EH (cell line): ENCODE measurements at places on chromosomes 5 and 9.

DNA sequence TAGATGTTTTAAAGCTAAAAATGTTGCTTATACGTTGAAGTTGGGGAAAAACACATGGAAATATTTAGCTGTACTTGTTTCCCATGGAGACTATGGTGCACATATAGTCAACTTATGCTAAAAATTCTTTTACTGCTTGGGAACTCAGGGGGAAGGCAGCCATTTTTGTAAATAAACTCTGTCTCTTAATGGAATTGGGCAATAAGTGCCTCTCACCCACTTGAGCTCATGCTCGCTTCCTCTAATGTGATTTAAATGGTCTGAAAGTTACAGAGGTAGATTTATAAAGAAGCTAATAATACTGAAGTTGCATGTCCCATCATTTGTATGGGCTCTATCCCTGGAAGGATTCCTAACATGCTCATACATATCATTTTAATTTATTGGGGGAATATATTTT, 523.8 kb downstream of the RASEF start:
- DNase-seq, result peak; percentile 2

- DNase-seq, result no peak
These were observed 453.1 kb upstream of the RGMB start for GRCh38 chr5:98320343-98320742.

- no peak for DNase-seq
These were observed 96.7 kb upstream of the SEMA6A start for GRCh38 chr5:116671211-116671736.

DNA sequence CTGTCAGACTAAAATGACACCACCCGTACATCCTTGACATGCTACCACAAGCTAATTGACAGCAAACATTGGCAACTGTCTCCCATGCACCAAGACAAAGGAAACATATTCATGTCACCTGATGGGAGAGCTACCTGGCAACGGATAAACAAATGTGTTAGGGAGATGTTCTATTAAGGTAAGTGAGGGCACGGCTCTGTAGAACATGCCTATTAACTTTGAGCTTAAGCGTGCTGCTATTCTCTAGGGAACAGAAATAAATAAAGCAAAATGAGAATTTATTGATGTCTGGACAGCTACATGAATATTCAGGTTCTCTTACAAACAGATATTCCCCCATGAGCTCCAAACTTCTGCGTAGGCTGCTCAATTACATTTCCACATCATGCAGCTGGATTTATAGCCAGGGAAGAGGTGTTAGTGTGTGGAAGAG, 361.4 kb upstream of the RFX3 start:
- DNase-seq, result no peak

DNA sequence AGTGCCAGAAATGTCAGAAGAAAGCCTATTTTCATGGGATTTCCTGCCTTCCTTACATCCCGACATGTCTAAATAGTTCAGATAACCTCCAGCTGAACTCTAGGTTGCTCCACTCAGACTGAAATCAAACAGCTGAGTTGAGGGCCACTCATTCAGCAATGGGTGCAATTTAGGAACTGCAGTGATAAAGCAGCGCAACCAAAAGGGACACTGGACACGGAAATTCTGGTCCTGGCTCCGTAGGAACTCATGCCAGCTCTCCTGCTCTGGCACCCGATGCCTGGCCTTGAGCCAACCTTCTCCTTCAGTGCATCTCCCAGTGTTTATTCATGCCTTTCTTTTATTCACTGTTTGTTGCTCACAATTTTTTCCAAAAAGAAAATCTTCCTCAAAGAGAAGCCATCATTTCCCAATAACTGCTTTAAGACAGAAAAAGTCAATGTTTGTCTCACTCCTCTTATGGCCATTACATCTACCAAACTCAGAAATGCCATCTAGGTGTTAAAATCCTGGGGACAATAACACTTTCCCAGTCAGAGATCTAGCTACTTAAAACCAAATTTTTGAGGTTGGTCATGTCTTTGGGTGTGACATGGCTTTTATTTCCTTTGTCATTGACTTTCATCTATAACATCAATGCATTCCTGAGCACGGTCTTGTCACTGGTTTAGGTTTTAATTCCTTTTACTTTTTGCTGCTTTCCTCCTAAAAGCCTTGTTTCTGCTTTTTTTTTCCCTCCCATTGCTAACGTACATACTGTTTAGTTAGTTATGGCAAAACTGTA, 126.9 kb downstream of the PDE4D start:
- no peak for DNase-seq

GRCh38 chr9:109499631-109500410, 1.7 kb upstream of the PTPN3 start:
- peak; percentile 38 for DNase-seq

GRCh38 chr5:107937651-107938355, 267.1 kb upstream of the EFNA5 start:
- no peak for DNase-seq

DNA sequence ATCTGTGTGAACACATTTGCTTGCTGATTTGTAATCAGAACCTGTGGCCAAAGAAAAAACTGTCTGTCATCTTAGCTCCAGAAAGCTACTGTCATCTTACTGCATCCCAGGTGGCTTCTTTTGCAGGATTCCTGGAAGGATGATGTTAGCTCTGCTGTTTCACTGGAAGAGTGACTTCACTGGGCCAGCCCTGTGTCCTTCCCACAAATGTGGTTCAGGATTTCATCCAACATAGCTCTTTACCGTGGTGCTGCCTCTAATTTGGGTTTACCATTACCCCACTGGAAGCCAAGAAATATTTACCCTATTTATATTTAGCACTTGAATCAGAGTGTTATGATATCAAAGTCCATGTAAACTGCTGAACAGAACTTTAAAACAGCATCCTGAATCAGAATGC, 501.0 kb downstream of the GADD45G start:
- no peak for DNase-seq

DNA sequence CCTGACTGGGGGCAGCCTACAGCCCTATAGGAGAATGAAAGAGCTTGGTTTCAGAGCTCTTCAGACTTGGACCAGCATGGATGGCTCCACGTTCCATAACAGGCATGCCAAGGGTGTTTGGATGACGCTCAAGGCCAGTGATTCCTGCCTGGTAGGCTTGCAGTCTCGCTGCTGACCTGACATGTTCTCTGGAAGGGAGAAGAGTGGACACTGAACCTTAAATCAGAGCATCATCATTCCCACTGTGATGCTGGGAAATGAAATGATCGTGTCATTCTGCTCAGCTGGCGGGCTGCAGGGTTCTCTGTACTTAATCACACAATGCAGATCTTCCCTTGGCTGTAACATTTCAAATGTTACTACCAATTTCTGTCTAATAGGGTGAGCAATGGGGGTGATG, 57.0 kb downstream of the CFAP90 start:
- no peak for DNase-seq

- peak; percentile 46 for DNase-seq
These were observed 51.9 kb downstream of the NEURL1B start for GRCh38 chr5:172692981-172693380.

GRCh38 chr9:113522858-113523257, 59.3 kb downstream of the RGS3 start:
- DNase-seq, result no peak

- DNase-seq, result no peak
These were observed 6.4 kb upstream of the SLC12A7 start for GRCh38 chr5:1118231-1118698.

GRCh38 chr5:99900302-99900852, 634.8 kb upstream of the FAM174A start:
- DNase-seq, result no peak

- DNase-seq, result peak; percentile 98
These were observed 146.2 kb downstream of the GOLPH3 start for GRCh38 chr5:32027717-32028458.

- DNase-seq, result peak; percentile 78
These were observed 34.6 kb upstream of the WDR38 start for GRCh38 chr9:124818431-124819281.

DNA sequence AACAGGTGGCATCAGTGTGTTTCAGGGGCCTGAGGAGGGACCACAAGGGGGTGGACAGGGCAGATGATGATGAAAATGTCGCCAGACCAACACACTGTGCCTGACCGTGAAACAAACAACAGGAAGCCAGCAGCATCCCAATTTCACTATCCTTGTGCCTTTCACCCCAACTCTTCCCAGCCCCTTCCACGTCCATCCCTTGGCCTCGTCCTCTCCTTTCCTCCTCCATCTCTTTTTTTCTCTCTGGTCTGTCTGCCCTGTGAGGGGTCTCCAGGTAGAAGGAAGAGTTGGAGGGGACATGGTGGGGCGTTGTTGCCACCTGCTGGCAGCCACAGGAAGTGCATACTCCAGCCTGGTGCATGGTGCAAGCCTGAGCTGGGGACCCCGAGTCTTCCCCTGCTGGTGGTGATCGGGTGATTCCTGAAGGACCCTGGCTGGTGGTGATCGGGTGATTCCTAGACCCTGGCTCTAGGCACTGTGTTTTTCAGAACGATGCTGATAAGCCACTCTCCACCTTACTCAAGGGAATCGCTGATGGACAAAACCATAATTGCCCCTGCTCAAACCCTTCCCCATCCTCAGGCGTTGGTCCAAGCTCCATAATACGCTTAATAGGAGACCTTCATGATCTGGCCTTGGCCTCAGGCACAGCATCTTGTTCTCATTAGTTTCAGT, 21.7 kb upstream of the NSD1 start:
- peak; percentile 43 for DNase-seq

DNA sequence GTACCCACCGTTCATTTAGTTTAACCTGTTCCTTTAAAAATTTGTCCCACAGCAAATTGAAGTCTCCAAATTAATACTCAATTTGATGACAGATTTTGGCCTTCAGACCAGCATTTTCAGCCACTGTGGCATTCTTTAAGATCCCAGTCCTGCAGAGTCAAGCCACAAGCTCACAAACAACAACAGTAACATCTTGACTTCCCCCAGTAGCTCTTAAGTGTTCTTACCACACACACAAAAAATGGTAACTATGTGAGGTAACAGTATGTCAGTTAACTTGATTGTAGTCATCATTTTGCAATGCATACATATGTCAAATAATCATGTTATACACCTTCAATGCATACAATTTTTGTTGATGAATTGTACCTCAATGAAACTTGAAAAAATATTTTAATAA, 247.9 kb downstream of the LURAP1L start:
- no peak for DNase-seq

- no peak for DNase-seq
These were observed 99.4 kb downstream of the TMEM215 start for GRCh38 chr9:32882705-32883104.

- peak; percentile 73 for DNase-seq
These were observed 29.8 kb downstream of the PIK3R1 start for GRCh38 chr5:68245319-68245718.

- no peak for DNase-seq
These were observed 84.6 kb upstream of the DNAH5 start for GRCh38 chr5:14028938-14029584.

DNA sequence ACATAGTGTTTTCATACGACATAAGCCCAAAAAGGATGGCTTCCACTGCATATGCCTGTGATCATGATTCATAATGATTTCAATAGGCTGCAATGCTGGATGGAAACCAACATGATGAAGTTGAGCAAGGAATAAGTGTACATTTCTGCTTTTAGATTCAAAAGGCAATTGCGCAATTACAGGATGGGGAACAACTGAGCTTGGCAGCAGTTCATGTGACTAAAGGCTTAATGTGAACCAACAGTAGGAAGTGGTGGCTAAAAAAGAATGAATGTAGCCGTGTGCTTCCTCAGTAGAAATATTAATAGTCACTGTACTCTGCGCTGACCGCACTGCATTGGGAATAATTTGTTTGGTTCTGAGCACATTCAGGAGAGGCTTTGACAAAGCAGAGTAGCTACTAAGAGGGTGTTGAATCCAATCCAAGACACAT, 51.2 kb downstream of the SLC1A3 start:
- peak; percentile 98 for DNase-seq

DNA sequence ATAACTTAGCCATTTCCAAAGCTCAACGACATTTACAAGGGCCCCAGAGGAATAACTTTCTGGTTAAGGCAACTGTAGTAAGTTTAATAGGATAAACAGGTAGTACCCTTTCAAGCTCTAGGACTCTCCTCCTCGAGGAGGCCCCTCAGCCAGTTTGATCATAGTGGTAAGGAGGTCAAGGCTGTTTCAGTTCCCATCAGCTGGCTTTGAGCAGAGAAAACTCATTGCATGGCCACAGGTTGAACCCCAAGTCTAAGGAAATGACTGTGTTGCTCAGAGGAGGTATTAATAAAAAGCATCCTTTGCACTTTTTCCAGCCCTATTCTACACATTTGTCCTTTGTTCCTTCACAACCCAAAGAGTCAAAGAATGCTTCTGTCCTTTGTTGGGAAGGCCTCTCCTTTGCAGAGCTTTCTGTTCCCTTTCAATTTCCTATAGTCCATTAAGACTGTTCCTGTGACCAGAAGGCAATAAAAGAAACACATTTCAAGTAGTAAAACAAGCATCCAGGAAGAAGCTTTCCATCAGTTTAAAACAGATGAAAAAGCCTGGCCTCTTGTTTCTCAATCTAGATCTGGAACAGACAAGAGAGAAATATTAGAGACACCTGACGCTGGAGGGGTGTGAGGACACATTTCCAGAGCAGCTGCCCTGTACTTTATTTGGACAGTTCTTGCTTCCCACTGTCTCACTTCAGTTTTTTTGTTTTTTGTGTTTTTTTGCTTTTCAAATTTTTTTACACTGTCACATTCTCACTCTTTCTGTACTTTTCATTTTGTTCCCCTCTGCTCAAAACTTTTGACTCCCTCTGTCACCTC, 54.1 kb downstream of the PRRC1 start:
- DNase-seq, result no peak

GRCh38 chr9:33007755-33008154, 6.3 kb upstream of the APTX start:
- no peak for DNase-seq

DNA sequence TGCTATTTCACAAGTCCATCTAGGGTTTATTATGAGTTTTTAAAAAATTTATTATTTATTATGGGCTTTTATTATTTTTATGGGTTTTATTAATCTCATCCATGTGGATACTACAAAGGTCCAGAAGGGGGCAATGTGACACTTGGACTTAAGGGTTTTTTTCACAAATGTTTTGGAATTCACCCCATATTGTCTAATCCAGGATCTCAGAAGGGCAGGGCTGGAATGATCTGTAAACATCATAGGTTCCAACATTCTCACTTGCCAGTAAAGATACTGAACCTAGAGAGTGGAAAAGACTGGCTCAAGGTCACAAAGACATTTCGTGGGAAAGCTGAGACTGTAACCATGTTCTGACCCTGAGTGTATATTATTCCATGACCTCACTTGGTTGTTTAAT, 35.6 kb downstream of the NIM1K start:
- peak; percentile 52 for DNase-seq

DNA sequence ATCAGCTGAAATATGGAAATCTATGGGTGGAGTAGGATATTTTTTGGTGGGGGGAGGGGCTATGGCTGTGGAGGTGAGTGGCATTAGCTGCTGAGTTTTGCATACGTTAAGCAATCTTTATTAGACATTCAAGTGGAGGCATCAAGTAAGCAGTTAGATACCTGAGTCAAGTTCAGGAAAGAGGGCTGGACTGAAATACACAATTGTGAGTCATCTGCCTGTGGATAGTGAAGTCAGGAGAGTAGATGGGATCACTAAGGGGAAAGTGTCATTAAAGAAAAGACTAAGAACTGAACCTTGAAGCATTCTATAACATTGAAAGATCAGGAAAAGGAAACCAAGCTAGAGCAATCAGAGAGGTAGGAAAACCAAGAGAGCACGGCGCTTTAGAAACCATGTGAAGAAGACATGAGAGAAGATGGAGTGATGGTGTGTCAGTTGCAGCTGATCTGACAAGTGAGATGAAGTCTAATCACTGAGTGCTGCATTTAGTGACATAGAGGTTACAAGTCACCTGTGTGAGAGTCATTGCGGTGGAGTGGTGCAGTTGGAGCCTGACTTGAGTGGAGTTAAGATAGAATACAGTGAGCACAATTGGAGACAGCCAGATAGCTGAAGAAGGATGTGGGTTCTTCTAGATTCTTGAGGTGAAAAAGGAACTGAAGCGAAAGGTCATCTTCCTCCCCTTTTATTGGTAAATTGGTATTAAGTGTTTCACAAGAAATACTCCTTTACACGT, 88.7 kb downstream of the PIP5K1B start:
- no peak for DNase-seq
